ENCODE measurements at places on chromosomes 13 and 19.

- no peak for DNase-seq
Measured at GRCh38 chr13:32001154-32001768, 30.3 kb upstream of the FRY start.

GRCh38 chr19:13267889-13268288 is 117.7 kb downstream of the IER2 start:
- DNase-seq = no peak

DNA sequence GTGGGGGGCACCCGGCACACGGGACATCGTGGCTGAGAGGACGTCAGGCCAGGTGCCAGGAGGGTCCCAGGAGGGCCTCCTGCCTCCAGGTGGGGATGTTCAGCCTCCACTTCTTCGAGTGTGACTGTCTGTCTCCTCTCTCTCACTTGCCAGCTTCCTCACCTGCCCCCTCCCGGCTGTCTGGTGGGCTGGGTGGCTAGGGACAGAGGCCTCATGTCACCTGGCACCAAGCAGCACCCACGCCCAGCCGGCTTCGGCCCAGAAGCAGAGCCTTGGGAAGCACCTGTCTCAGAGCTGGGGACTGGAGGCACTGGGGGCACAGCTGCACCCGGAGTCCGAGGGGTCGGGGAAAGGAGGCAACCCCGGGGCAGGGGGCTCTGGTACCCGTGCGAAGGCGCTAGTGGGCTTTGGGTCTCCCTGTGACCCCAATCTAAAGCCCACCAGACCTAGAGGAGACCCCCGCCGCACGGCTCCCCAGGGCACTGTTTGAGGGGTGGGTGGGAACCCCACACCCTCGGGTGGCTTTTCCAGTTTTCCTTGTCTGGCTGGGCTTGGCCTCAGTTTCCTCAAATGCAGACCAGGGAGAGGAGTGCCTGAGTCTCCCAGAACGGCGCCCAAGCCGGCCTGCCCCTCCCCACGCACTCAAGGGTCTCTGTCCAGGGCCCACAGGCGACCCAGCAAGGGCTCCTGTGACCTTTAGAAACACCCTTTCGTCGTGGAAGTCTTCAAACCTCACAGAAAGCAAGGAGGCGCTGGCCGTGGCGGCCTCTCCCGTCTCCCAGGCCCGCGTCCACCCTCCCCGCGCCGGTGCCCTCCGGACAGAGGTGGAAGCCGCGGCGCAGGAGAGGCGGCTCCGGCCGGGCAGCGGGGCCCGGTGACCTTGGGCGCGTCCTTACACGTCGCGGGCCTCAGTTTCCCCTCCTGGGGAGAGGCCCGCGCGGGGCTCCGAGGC is 664 bp upstream of the HCN2 start:
- no peak for DNase-seq

DNA sequence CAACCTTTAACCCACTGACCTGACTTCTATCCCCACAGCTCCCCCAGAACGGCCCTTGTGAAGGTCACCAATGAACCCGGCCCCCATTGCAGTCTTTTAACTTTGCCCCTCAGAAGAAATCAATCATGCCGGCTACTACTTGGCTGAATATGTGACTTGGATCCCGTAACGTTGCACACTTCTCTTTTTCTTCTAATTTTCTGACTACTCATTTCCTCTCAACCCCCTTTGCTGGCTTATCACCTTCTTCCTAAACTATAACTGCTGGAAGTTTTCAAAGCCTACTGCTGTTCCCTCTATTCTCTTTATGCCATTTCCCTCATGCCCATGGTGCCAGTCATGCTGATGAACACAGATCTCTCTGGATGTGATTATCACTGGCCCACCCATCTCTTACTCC is 367.6 kb downstream of the DNAJC15 start:
- DNase-seq = no peak

DNA sequence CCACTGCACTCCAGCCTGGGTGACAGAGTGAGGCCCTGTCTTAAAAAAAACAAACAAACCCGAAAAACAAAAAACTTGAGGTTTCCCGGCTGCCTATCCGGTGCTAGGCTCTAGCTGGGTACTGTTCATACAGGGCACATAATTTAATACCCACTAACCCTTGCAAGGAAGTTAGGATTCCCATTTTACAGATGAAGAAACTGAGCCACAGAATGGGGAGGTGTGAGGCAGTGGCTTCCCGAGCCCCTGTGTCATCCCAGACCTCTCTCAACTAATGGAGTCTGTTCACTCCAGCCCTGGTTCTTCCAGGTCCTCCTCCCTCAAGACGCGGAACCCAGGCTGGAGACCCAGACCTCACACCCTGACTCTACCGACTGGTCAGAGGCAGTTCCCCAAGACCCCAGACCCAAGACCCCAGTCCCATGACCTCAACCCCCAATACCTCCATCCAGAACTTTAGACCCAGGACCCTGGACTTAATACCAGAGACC is 576 bp downstream of the APBA3 start:
- no peak for DNase-seq
